ENCODE measurements at places on chromosomes 16 and 17.

GRCh38 chr16:85545227-85545818 lies 67.8 kb upstream of the GSE1 start:
- no peak for DNase-seq

GRCh38 chr16:66676599-66676998 lies 19.9 kb downstream of the CMTM4 start:
- DNase-seq: no peak

GRCh38 chr17:27620721-27621120 lies 10.3 kb upstream of the LGALS9 start:
- no peak for DNase-seq

- no peak for DNase-seq
These were observed 17.0 kb downstream of the PITPNA start for GRCh38 chr17:1545618-1546017.

DNA sequence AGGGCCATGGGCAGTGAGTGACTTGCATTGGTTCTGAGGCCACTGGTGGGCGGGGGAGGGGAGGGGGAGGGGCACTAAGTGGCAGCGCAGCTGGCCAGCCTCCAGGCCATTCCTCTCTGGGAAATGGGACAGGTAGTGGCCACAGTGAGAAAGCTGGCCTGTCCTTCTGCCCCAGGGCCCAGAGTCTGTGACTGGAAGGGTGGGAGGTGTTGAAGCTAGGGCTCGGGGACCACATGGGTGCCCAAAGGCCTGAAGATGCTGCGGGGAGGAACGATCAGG lies 375 bp upstream of the ALOX12B start:
- no peak for DNase-seq

DNA sequence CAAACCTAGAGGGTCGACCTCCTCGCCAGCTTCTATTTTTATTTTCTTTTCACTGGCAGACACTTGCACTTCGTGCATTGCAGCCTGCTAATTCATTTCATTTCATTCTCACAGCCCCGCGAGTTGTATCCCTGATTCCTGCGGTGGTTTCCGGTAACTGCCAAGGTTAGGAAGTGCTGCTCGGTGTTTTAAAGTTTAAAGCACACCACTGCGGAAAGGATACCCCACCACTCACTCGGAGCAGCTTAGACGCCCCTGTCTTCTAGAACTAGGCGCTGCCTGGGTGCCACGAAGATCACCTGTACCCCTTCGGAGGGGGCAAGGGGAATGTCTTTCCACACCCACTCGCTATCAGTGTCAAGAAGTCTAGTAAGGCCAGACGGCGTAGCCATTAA lies 509 bp downstream of the CNEP1R1 start:
- DNase-seq: peak; percentile 3

- no peak for DNase-seq
These were observed 142.6 kb downstream of the WSCD1 start for GRCh38 chr17:6212766-6213165.

- no peak for DNase-seq
These were observed 86.4 kb upstream of the LGALS9 start for GRCh38 chr17:27544350-27545131.

- no peak for DNase-seq
These were observed 1.2 kb downstream of the SRRM2 start for GRCh38 chr16:2753733-2754020.

DNA sequence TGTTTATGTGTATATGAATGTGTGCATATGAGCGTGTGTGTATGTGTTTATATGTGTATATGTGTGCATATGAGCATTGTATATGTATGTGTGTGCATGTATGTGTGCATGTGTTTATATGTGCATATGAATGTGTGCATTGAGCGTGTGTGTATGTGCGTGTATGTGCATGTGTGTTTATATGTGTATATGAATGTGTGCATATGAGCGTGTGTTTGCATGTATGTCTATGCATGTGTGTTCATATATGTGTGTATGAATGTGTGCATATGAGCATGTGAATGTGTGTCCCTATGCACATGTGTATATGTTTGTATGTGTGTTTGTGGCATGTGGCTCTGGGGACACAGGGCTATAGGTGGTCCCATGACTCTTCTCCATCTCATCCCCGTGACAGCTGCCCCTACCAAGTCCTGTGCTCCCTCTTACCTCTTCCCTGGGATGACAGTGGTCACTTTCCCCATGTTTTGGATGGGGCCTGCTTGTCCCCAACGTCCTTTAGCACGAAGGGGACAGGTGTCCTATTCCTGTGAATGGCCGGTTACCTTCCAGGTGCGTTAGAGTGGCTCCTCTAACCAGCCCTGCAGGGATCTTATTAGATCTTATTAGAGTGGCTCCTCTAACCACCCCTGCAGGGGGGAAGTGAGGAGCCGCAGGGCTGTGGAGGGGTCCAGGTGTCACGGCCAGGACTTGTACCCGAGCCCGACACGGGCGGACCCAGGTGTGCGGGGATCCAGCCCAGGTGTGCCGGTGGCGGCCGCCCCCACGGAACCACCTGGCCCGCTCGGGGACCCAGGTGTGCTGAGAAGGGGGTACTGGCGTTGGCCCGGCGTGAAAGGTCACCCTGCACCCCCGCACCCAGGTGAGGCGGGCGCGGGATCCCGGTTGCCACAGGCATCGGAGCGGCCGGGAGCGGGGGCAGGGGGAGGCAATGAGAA lies 105.6 kb downstream of the SEC14L1 start:
- no peak for DNase-seq

DNA sequence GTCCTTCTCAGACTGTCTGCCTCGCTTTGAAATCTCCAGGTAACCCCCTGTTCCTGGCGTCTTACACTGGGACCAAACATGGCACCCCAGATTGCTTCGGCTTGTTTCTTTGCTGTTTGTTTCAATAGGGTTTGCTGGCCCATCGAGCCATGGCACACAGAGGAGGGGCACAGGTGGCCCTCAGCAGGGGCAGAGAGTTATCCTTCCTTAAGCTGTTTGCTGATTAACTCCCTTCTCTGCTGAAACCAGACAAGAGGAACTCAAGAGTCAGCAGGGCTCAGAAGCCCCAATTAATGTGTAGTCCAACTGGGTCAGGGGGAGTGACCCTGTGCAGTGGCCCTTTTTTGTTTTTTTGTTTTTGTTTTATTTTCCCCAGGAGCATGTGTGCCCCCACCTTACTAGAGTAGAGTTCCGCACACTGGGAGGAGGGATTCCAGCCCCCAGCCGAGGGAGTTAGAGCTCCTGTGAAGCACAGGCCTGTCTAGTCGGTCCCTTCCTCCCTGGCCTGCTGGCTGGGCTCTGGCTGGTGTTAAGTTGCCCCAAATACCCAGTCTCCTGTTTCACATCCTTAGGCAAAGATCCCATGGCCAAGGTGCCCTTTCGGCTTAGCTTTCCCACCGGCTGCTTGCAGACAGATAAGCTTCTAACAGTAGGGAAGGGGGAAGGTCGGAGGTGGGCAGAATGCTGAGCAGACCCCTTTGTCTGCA lies 39.3 kb downstream of the YPEL2 start:
- no peak for DNase-seq

DNA sequence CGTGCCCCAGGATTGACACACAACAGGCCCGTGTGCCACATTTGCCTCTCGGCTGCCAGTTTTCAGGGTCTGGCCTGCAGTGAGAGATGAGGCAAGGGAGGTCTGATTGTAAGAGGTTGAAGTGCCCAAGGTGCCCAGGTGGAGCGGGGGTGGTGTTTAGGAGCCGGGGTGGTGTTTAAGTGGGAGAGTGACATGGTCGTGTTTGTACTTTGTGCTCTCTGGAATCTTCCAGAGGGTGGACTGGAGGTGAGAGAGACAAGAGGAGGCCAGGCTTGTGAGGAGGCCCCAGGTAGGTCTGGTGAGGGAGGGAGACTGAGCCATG lies 10.5 kb downstream of the SLC5A10 start:
- DNase-seq: no peak

GRCh38 chr17:9451934-9452333 lies 123.7 kb downstream of the STX8 start:
- no peak for DNase-seq
